ENCODE measurements at places on chromosomes 2 and 18.
A peak's percentile ranks its signal among the peaks of the same experiment; 100 is the strongest.

DNA sequence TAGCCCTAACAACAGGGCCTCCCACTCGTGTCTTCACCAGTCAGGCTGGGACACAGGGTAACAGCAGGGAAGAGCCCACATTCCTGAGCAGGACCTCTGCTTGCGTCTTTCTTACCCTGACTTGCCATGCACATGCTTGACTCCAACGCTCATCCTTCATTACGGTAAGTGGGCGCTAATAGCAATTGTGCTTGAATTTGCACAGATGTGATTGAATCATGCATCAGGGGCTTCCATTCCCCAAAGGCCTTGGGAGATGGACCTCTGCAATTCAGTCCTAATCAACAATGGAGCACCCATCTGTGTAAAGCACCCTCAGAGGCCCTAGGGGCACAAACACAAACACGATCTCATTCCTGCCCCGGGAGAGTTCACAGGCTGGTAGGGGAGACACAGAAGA, 13.5 kb downstream of the TEX51 start:
- DNase-seq: no peak

- peak; percentile 95 for DNase-seq
These were observed 24.9 kb upstream of the YWHAQ start for GRCh38 chr2:9655441-9656269.

DNA sequence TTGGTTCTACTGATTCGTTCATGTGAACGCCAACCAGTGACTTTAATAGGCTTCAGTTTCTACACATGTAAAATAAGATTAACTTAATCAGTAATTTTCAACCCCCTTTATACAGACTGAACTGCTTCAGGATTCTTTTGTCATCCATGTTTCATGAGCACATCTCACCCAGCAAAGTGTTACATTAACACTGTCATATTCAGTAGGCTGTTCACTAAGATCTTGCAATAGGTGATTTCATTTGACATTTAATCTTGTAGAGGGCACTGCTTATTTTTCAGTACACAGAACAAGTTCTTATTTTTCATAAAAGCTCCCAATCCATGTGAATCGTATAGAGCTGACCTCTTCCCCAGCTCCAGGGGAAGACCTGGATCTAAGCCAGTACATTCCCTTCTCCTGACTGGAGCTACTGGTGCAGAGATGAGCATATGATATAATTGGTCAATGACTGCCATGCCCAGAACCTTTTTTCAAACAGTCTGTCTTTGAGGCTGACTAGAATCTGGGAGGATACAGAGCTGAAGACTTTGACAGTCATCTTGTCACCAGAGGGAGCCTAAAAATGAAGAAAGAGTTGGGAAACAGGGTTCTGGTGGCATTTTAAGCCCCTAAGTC, 72.2 kb upstream of the CHRNA1 start:
- DNase-seq: peak; percentile 99

GRCh38 chr2:172446474-172447063, 19.2 kb downstream of the ITGA6 start:
- DNase-seq: no peak

DNA sequence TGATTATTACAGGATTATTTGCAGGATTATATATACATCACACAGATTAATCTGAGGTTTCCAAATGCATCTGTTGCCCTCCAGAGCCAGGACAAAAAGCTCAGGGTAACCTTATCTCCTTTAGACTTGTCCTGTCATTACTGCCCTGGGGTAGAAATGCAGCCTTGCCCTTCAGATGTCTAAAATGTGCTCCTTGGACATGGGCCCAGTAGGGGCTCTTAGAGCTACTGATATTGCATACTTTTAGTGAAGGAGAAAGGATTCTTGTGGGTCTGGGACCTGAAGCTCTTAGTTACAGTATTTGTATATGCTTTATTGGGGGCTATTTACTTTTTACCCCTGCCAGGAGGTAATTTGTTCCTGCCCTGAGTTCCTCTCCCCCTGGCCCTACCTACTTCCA, 56.1 kb downstream of the PRKRA start:
- DNase-seq: no peak

DNA sequence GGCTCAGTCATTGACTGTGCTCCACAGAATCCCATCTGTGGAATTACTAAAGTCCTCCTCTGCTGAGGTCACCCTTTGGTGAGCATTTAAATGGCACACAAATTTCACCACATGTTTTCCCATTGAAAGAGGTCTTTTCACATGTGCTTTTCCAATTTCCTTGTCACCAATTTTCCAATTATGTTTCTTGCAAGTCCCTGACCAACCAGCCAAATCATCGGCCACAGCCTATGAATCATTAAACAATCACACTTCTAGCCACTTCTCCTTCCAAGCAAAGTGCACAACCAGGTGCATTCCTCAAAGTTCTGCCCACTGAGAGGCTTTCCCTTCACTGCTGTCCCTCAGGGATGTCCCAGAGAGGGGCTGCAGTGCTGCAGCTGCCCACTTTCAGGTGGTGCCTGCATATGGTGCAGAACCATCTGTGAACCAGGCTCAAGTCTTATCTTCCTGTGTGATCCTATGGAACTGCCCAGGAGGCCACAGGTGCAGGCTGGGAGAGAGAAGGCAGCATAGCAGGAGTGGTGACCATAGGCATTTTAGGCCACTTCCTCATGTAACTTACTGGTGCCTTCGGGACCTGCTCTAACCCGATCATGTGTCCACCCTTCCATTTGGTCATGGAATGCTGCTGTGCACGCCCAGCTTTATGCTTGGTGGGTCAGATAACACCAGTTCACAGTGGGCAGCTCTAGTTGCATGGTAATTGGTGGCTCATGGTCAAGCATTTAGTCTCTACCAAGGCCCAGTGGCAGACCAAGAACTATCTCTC, 153.0 kb downstream of the SEPTIN10 start:
- no peak for DNase-seq

DNA sequence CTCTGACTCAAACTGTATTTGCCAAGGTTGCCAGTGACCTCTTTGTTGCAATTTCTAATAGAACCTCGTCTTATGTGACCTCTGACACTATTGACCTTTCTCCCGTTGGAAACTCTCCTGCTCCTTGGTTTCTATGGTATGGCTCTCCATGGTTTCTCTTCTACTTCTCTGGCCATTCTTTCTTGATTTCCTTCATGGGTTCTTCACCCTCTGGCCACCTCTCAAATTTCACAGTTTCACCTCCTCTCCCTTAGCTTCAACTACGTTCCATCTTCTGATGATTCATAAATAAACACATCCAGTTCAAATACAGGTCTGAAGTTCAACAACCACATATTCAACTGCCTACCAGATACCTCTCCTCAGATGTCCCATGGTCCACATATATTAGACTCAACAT, 109.5 kb downstream of the CACNB4 start:
- no peak for DNase-seq

DNA sequence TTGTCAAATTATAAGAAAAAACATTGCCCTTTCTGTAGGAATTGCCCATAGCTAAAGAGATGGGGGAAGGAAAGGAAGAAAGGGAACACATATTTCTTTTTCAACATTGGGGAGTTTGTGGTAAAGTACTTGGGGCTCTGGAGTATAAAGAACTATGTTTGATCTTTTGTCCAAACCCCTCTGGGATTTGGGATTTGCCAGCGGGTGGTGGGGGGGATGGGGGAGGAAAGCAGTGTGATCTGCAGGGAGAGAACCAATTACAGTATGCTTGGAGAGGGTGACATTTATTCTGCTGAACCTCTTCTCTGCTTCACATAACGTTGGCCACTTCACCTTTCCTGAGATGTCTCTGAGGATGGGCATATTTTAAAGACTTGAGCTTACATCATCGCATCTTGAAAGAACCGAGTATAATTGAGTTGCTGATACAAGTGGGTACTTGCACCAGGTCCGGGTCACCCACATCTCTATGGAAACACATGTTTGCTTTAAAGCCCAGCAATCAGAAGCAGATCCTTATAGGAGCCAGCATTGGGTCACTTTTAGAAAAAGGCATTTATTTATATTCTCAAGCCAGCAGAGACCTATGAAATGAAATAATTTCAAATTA, 73.1 kb downstream of the SPATS2L start:
- no peak for DNase-seq

- no peak for DNase-seq
These were observed 980.3 kb upstream of the CDH2 start for GRCh38 chr18:29157057-29157780.

DNA sequence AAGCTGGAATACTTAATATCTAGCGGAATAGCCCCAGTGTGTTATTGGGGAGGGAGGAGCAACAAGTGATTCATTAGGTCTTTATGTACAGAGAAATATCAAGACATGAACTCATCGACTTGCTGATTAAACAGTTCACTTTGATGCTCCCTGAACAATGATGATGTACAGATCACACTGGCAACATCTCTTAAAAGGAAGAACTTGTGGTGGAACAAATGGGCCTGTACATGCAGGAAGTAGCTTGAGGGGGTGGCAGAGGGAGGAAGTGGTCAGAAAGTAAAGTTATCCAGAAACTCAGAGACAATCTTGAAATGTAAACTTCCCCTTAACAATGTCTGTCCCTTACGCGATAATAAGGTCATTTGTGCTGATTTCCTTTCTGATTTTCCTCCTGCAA, 90.5 kb downstream of the NXPH2 start:
- no peak for DNase-seq

DNA sequence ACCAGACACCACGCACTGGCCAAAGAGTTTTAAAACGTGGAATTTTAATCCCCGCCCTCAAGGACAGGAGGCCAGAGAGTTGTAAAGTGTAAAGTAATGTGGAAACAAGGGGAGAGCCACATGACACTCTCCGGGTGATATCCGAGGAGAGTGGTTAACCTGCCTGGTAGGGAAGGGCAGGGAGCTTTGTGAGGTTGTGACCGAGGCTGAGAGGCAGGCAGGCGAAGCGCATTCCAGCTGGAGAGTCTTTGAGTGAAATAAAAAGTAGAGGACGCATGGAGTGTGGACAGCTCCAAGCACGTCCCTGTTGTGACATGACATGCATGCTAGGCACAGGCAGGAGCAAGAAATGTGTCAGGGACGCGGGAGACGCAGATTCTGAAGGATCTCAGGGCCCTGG, 539.5 kb downstream of the RNF144A start:
- DNase-seq: no peak

GRCh38 chr2:18284331-18284730, 276.1 kb downstream of the RDH14 start:
- DNase-seq: no peak

DNA sequence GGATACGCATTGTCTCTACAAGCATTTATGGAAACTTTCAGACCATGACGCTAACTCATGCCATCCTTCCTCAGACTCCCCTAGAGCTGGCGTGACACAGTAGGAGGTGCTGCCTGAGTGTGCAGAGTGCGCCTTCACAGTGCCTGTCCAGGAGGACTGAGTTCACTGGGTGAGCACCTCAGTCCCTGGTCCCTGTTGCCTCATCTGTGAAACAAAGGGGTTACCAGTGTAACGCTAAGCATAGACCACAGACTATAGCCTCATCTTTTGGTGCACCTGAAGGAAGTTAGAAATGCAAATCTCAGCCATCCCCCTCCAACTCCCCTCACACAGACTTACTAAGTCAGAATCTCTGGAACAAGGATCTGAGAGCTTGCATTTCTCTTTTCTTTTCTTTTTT, 142.8 kb downstream of the TMEM17 start:
- no peak for DNase-seq

- DNase-seq: peak; percentile 8
These were observed 1094.6 kb upstream of the CDH2 start for GRCh38 chr18:29271501-29271900.

DNA sequence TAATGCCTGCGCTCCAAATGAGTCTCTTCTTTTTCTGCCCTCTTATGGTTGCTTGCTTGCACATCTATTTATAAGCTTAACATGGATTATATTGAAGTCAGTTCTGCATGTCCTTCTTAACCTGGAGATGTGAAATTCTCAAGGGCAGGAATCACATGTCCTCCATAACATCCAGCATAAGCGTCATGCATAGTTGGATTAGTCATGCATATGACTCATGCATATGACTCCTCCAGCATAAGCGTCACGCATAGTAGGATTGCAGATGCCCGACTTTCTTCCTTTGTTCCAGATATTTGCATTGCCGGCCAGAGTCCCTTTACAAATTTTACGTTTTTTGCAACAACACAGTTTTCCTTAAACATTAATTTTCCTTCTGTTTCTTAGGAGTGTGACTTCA, 308.6 kb downstream of the TGIF1 start:
- DNase-seq: peak; percentile 52

DNA sequence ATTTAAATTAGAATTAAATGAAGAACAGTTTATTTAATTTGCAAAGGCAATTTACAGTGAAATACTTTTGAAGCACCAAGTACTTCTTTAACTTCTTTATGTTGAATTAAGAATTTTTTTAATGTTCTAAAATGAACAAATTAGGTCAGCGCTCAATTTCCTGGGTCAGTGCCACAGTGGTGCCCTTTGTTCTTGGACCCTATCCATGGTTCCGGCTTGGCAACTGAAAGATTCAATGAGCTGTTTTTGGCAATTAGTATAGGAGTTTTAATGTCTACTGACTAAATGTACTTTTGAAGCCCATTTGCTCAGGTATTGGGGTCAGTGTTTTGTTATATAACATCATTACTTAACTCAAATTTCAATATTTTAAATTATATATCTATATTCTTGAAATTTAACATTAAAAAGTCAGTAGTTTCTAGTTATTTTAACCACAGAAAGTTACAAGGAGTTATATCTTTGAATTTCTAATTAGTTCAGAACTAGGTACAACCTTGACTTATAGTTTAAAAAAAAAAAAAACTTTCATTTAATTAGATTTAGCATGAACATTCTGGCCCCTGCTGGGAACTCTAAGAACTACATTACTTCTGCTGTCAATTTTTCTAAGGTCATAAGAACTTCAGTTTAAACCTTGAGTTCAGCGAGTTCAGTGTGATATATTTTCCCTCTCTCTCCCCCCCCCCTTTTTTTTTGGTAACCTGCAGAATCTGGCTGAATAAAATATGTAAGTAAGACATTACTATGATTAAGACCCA, 7.6 kb upstream of the MSTN start:
- peak; percentile 69 for DNase-seq

DNA sequence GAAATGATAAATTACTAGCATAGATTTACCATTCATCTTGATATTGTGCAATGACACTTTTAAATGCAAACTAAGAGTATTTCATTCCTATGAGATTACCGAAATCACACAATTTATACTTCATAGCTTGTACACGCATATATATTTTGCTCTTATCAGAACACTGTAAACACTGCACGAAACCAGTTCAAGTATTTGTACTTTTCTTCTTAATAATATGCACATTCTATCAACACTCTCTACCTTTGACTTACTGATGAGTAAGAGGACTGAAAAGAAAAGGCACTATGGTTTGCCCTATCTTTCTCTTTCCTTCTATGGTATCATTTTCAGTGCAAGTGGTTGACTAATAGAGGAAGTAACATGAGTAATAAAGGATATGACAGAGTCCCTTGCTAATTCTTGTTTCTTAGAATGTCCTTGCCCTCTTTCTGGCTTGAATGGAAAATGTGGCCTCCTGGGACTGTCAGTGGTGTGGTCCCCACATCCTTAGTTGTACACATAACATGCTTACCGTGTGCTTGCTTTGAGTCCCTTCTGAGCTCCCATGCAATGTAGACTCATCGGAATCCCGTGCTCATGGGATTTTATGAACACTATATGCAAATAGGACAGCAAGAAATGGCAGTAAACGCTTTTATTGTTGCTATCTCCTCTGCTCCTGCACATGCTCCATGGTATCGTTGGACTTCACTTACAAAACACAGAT, 363.5 kb upstream of the TNP1 start:
- peak; percentile 97 for DNase-seq

Measured in fibroblast of skin of right biceps (primary cell).